Mesenteric fat pad (tissue), 1 donor: ENCODE measurements at places on chromosomes 11 and 22. TPM values are rescaled to one million over a fixed set of nuclear protein-coding genes. Genes with fewer than 3 reads are reported as not detected.

- no peak for DNase-seq
These were observed 125.8 kb upstream of the ARHGAP42 start for GRCh38 chr11:100561323-100561722.

DNA sequence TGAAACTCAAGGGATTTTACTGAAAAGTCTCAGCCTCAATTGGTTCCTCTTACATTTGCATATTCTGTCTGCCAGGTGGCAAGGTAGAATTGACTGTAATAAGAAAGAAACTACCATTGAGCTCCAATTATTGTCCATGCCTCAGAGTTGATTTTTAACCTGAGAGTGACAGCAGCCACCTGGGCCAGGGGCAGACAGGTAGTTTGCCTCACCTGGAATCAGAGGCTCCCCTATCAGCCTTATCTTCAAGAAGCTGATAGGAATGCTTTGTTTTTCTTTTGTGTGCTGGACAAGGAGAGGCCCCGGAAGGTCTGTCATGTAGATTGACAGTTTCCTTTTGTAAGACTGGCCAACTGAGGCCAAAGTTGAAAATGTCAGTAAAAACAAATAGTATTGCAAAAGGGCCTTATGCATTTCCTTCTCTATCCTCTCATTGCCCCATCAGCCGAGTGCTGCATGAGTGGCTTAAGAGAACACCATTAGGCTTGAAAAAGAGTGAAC is 34.1 kb downstream of the CD44 start:
- DNase-seq: no peak

- DNase-seq: no peak
These were observed 887.0 kb downstream of the KCNA4 start for GRCh38 chr11:29129844-29130243.

GRCh38 chr11:122782222-122782621 is 56.1 kb upstream of the CRTAM start:
- DNase-seq: no peak

DNA sequence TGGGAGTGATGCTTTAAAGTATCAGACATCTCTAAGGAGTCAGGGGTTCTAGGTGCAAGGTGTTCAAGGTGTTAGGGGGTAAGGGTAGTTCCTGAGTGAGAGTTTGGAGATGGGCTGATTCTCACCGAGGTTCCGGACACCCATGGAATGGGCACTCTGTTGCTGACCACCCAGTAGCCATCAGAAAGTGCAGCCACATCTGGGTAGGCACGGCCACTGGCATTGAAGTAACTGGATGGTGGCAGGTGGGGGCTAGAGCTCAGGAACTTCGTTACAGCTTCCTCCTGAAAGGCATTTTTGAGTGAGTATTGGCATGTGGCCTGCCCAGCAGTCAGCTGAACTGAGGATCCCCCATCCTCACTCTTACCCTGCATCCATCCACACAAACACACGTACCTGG is 3.0 kb upstream of the TAF10 start:
- no peak for DNase-seq

- DNase-seq: peak; percentile 89
These were observed 12.8 kb downstream of the MAPK8IP2 start for GRCh38 chr22:50613291-50613981.

DNA sequence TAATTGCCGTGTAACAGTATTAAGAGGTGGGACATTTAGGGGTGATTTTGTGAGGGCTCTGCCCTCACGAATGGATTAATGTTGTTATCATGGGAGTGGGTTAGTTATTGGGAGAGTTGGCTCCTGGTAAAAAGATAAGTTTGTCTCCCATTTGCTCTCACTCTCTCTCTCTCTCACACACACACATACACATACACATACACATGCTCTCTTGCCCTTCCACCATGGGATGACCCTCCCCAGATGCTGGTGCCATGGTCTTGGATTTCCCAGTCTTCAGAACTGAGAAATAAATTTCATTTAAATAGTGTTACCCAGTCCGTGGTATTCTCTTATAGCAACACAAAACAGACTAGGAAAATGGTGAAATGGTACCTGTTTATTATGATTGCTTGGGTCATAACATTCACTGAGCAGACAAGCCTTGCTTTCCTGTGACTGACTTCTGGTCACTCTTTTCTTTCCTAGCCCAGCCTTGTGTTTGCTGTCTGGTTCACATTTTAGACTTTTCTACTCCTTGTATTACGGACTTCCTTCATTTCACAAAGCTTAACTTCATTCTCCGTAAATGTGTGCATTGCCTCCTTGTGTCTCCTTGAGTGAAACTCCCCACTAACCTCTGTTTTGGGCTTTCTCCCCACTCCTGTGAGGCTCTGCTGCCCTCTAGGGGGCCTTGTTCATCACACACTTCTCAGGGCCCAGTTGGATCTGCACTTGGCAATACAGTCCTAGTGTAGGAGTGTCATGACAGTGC is 206.5 kb upstream of the CTSC start:
- peak; percentile 90 for DNase-seq

Gene ANO5
- 1.2 TPM for total RNA-seq

DNA sequence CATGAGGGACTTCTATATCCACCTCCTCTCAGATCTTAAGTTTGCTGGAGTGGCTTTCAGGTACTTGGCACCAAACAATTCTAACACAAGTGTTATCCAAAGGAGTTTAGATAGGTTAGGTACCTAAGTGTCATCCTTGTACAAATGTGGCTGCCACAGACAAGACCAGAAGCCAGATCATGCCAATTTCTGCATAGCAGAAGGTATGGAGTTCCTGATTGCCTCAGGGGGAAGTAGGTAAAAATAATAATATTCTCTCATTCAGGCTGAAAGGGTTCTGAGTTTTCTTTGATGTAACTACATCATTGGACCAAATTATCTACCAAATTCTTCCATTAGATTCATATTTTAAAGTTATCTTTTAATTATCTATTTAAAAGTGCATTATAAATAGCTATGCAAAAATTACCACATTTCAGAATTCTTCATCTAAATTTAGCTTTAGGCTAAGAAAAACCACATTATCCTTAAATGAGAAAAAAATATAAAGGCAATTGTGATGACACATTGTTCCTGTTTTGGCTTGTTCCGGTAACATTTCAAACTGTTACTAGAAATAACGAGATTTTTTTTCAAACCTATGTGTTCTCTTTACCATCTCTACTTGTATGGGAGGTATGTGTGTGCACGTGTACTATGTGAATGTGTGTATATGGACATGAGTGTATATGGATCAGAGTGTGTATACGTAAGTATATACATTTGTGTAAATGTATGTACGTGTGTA is 66.2 kb upstream of the POU2AF2 start:
- DNase-seq: no peak
